ENCODE measurements at places on chromosomes 7 and 10.

DNA sequence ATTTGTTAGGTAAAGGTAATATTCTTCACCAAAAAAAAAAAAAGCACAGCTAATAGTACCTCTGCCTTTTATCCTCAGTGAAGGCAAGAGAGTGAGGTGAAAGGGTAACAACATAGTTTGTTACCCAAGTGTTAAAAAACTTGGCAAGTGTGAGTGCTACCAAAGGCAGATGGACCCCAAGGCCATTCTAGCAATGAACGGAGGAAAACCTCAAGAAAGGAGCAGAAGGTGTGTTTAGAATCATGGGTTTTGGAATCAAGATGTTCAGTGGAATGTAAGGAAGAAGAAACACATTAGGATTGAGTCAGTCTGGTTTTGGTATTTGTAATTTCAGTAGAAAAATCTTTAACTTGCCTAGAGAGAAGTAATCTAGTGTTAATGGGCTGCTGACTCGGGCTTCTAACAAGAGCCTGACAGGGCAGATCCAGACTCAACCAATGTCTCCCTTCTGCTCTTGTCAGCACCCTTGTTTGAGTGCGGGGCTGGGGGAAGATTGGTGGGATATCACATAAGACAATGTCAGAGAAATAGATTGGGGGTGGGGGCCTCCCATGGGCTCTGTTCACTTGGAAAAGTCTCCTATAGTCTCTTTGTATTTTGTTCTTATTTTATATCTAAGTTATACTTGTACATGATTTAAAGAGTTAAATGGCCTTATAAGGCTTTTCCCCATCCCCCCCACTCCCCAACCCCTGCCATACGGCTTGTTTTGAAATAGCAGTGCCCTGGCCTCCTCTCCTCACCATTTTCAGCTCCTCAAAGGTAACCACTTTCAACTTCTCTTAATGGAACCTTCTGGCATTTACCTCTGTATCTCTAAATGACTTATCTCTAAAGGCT lies 44.4 kb downstream of the SCD start:
- no peak for DNase-seq

DNA sequence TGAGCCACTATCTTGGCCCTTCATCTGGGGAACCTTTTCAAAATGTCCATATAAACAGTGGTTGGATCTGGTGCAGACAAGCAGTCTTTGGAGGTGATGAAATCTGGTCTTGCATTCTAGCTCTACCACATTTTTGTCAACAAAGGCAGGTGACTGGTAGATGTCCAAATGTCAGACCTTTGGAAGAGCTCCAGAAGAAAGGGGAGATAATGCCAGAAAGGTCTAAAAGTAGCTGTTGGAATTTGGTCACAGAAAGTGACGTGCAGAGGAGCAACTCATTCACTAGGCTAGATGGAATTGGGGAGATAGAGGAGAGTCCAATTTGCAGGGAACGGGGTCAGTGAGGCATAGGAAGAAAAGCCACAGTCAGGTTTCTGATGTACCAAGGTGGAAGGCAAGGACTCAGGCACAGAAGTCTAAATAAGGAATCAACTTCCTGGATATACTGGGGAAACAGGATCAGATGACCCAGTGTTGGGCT lies 36.4 kb upstream of the WAC start:
- DNase-seq: no peak

- no peak for DNase-seq
Measured at GRCh38 chr10:55653531-55653930, 707.5 kb downstream of the ZWINT start.

DNA sequence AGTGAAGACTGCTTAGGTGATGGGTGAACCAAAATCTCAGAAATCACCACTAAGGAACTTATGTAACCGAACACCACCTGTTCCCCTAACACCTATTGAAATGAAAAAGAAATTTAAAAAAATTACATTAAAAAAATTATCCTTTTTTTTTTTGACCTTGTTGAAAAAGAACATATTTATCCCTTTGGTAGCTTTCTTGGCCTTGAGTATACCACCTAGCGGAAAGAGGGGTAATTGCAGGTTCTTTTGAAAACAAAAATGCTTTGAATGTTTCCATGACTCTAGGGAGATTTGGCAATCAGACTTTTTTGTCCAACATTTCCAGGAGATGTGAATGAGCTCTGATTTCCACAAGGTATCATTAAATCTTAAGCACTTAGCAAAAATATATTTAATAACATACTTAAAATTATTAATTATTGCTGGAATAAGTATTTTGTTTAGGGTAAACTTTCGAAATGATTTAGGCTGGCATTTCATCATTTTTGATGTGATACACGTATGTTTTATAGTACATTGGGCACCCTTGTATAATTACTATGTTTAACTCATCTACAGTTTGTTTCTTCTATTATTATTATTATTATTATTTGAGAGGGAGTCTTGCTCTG lies 47.0 kb upstream of the ELMO1 start:
- DNase-seq: peak; percentile 36

DNA sequence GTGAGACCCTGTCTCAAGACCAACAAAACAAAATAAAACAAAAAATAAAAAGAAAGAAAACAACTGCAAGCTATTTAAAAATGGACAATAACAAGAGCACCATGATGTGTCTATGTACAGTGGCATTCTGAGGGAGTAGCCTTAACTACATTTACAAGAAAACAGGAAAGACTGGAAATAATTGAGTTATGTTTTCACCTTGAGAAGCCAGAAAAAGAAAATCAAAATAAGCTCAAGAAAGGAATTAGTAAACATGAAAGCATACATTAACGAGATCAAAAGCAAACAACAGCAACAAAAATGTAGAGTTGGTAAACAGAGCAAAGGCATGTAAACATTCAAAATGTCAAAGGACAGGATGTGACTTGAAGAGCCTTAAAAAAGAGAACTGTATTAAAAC lies 36.7 kb downstream of the TEX36 start:
- DNase-seq: no peak

DNA sequence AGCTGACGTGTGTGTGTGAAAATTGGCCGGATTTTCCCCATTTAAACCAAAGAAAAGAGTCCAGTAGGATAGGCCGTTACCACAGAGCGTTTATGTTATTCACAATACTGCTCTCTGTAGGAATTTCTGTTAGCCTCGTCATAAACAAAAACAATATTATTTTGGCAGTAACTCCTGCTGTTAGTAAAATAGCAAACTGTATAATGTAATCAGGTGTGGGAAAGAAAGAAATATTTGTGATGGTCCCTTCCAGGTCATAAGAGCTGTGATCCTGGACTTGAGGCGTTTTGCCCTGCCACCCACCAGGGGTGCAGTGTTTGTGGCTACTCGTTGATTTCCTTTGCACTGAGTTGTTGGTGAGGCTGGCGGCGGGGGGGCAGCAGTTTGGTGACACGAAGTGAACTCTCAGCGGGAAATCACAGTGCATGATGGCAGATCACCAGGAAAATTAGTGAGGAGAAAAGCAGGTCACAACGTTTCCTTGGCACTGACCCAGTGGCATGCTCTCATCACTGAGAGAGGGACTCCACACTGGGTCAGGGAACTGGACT lies 2.8 kb downstream of the EEPD1 start:
- peak; percentile 29 for DNase-seq

- DNase-seq: no peak
Measured at GRCh38 chr7:90706072-90706716, 110.1 kb downstream of the CDK14 start.

DNA sequence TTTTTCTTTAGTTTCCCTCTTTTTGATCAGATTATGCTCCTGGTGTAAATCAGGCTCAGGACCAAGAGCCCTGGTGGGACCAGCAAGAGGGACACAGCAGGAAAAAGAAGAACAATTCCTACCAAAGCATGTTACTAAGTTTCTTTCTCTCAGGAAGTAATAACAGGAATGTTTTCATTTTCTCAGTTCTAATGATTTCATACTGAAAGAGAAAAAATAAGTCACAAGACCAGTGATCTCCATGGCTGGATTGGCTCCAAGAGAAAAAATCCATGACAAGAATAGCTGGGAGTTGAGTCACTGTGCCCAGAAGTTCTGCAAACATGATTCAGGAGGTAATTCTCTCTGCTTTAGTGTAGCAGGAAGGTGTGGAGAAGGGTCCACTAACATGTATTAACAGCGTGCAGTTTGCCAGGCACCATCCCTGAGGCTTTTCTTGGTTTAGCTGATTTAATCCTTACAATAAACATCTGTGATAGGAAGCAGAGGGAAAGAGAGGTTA lies 23.8 kb upstream of the IFIT2 start:
- DNase-seq: peak; percentile 99

- DNase-seq: no peak
Measured at GRCh38 chr10:97385565-97385964, 15.6 kb downstream of the RRP12 start.

GRCh38 chr7:146375170-146375569 lies 258.6 kb downstream of the CNTNAP2 start:
- DNase-seq: peak; percentile 18

- DNase-seq: no peak
Measured at GRCh38 chr10:132576671-132577349, 39.2 kb downstream of the INPP5A start.

DNA sequence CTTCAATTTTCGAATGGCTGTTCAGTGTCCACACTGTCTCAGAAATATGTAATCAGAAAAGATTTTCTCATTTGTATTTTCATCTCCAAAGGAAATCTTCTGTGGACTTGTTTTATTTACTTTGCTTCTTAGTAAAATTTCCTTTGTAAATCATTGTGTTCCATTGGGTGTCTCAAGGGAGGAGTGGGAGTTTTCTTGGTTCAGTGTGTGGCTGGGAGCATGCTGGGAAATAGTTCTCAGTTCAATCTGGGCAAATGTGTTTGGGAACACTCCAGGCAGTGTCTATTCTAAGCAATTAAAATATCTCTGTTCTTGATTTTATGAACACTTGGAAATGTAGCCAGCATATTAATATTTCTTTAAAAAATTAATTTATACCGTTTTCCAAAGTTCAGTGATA lies 1019.8 kb downstream of the CNTNAP2 start:
- DNase-seq: no peak

DNA sequence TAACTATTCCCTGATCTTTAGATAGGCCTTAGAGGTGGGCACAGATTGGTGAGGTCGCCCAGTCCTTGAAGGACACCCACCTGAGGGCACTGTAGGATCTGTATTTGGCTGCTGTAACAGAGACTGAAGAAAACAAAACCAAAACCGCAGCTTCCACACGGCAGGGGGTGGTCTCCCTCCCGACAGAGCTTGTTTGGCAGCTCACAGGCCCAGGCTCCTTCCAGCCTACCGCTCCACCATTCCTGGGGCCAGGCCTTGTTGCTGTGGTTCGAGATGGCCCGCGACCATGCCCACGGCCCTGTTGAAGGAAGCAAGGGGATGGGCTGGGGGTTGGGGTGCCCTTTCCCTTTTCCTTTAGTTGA lies 30.4 kb downstream of the ZNF783 start:
- DNase-seq: peak; percentile 13

DNA sequence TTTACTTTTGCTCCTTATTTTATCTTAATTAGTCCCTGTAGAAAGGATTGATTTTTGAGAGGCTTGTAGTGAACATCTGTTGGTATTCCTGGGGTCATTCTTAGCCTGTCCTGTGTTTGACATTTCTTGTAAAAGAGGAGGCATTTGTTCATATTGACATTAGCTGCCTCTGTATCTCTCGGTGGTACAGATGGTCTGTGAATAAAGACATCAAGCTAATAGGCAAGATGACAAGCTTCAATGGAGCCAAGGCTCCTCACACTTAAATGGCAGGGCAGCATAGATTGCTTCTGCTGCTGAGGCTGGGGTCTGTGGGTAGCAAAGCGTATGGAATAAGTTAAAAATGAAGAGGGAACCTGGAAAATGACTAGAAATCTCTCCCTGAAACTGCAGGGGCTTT lies 687.6 kb downstream of the LRMDA start:
- no peak for DNase-seq

- no peak for DNase-seq
Measured at GRCh38 chr7:159084069-159084801, 60.4 kb downstream of the VIPR2 start.

GRCh38 chr10:129174232-129175014 lies 292.6 kb upstream of the MGMT start:
- no peak for DNase-seq

DNA sequence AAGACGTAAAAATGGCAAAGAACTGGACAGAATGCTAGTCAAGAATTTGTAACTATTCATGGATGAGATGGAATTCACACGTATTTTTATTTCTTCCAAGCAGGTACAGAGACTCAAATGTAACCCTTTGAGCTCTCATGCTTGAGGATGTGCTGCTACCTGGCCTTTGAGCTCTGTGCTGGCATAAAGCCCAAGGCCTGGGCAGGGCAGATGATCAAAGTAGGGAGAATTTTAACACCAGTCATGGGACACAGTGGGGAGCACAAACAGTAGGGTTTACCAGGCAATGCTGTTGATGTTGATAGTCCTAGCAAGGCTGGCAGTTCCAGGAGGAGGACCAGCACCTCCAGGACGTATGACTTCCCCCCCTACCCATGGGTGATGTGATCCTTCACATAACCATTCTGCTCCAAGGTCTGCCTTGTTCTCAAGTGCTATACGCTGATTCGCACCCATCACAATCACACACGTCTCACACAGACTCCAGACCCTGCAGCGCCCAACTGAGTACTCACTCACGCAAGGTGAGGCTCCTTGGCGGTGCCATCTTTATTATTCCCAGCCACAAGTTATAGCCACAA lies 48.6 kb upstream of the DLG5 start:
- no peak for DNase-seq

DNA sequence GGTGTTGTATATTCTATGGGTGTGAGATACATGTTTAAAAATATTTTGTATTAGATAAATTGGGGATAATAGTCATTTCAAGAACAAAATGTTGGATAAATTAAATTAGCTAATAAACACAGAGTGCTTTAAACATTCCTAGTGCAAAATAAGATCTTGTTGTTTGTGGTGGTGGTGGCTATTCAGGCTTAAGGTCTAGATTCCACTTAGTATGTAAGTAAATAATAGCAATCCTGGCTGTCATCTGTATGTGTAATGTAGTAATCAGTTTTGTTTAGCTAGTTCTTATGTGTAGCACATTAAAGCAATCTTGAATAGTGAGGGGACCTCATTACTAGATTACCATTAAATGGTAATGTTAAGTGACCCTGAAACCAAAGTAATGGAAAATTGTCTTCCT lies 48.7 kb downstream of the KAT6B start:
- DNase-seq: no peak

DNA sequence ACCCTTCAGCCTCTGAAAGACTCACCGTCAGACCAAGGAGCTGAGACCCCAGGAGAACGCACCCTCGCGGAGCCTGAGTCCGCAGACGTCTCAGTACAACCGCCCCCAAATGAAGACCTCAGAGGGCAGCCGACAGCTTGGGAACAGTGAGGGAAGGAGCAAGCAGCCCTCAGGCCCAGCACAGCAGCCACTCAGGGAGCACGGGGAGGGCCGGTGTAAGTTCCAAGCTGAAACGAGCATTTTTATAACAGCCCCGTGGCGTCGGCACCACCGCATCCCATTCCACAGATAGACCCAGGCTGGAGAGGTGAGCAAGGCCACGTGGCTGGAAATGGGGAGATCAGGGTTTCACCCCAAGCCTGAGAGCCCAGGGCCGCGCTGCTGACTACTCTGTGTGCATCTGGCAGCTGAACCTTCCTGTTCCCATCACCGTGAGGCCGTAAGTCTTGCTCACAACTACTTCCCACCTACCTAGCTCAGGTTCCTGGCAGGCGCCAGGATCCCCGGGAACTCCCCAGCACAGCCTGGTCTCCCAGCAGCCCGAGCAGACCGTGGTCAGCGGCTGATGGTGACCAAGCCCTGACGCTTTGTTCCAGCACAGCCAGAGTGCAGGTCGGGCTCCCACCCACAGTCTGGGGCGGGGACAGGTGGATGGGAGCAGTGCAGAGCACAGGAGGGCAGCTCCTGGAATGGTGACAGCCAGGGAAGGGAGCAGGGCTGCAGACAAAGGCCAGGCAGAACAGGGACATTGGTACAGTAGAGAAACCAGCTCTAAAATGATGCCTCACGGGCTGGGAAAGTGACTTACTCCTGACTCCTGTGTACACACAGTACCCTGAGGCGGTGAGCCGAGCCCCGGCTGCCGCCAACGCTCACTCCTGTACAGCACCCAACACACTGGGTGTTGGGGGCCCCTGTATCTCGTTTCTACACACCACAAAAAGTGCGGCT lies 6.1 kb upstream of the NOM1 start:
- no peak for DNase-seq
